ENCODE measurements at places on chromosomes 1 and 21.

DNA sequence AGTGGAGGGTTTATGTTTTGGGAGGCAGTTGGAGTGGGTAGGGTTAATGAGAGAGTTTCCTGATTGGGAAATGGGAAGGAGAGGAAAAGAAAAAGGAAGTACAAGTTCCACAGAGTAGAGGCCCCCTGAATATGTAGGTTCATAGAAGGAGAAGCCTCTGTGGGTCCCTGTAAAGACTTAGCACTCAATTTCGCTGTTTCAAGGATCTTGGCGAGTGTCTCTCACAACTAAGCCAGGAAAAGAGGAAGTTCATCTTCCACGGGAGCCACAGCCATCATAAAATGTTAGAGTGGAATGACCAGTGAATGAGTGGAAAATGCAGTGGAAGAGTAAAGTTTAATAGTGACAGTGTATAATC lies 17.4 kb upstream of the DPYD start:
- DNase-seq = no peak

GRCh38 chr1:2345297-2346075 lies 45.9 kb downstream of the MORN1 start:
- DNase-seq = no peak

DNA sequence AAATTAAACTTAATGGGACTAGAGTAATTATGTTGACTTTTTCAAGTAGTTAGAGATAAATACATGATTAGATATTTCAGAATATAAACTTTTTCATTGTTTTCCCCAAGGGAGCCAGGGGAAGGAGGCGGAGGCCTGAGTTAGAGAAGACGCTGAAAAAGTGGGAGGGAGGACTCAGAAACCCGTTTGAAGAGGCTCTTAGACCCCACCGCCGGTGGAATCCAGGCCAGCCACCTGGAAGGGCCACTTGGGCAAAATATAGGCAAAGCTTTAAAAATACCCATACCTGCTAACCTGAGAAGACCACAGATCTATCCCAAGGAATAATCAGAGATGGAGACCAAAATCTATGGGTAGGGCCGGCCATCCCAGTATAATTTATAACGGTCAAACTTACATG lies 242.6 kb downstream of the PTPRU start:
- DNase-seq = no peak

DNA sequence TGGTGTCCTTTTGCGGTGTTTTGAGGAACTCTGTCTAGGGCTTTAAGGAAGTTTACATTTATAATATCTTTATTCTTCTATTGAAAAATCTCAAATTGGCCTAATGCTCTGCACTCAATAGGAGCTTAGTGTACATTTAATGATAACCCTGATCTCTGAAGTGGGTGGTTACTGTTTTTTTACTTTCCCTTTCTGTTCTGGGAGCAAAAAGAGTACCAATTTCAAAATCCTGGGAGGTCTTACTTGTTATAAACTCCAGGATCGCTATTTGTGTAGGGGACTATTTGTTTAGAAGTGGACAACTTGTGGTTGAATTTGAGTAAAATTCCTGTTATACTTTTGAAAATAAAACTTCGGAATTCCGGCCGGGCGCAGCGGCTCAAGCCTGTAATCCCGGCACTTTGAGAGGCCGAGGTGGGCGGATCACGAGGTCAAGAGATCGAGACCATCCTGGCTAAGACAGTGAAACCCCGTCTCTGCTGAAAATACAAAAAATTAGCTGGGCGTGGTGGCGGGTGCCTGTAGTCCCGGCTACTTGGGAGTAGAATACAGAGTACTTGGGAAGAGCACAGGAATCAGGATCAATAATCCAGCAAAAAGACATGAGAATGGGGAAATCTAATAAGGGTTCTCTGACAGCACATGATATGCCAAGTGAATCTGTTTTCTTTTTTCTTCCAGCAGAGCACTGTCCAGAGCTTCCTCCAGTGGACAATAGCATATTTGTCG lies 1.1 kb downstream of the C4BPB start:
- no peak for DNase-seq

GRCh38 chr21:24205319-24205718 lies 1402.0 kb downstream of the MRPL39 start:
- DNase-seq = no peak
